A549 treated with dexamethasone at 1 μM for 4 hours (cell line): ENCODE measurements at places on chromosomes 7 and 10. TPM values are rescaled to one million over a fixed set of nuclear protein-coding genes. Genes with fewer than 3 reads are reported as not detected.

SPDYE6 gene
- not detected in 5 replicates for total RNA-seq

URGCP gene
- 24.7 to 30.4 TPM (median 29.4 TPM) in 5 replicates for total RNA-seq

CALCR gene
- 0.05 to 0.08 TPM (median 0.06 TPM) in 3 of 5 replicates, not detected in the others for total RNA-seq

ARHGAP22 gene
- total RNA-seq = 3.1 to 4.3 TPM (median 3.5 TPM) in 5 replicates

GDF10 gene
- 0.05 to 0.13 TPM (median 0.05 TPM) in 4 of 5 replicates, not detected in the other for total RNA-seq

FAM131B gene
- total RNA-seq = 0.25 to 0.38 TPM (median 0.34 TPM) in 5 replicates

ACHE gene
- total RNA-seq = 1.6 to 3.3 TPM (median 2.6 TPM) in 5 replicates

TMEM139 gene
- total RNA-seq = 0.63 to 1.0 TPM (median 0.67 TPM) in 5 replicates

PTF1A gene
- total RNA-seq = not detected in 5 replicates

EIF3B gene
- total RNA-seq = 237 to 252 TPM (median 244 TPM) in 5 replicates
